ENCODE measurements at places on chromosomes 6 and 20.

- no peak for DNase-seq
Measured at GRCh38 chr6:40755749-40756452, 168.7 kb upstream of the LRFN2 start.

GRCh38 chr20:4076033-4076432 lies 60.7 kb upstream of the RNF24 start:
- DNase-seq: no peak

GRCh38 chr6:109260126-109260525 lies 122.1 kb downstream of the CD164 start:
- DNase-seq: no peak

DNA sequence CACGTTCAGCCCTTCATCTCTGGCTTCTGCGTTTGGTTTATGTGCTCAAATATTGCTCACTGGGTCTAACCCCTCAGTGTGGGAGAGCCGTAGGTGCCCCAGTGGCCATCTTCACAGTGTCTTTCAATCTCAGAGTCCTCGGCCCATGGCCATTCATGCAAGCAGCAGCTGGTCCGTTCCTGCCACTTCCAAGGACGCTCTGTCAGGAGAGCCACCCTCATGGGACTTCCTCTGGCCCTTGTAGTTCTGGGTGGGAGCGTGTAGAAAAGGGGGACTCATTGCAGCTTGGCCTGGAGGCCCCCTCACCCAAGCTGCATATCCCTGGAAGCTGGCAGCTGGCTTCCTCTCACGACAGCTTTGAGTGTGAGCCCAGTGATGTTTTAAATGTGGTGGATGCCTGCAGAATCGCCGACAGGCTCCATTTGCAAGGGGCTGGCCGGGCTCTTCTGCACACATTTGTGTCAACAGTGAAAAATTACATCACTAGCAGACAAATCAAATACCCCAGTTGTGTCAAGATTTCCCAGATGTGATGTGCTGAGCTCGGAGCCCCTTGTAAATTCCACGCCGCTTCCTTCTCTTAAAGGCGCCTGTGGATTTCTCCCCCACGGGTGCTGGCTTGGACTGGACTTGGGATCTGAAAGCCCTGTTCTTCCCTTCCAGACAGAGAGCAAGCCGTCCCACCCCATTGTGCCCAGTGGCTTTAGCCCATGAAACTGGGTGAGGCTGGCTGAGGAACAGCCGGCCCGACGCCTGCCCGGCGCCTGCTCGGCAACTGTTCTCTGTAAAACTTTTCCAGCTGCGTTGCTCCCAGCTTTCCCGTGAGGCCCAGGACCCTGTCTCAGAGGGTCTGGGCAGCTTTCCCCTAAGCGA lies 360.1 kb downstream of the TAF4 start:
- no peak for DNase-seq

- DNase-seq: no peak
Measured at GRCh38 chr6:152160346-152160745, 352.9 kb downstream of the ESR1 start.
